ENCODE measurements at places on chromosomes 7 and 10.

DNA sequence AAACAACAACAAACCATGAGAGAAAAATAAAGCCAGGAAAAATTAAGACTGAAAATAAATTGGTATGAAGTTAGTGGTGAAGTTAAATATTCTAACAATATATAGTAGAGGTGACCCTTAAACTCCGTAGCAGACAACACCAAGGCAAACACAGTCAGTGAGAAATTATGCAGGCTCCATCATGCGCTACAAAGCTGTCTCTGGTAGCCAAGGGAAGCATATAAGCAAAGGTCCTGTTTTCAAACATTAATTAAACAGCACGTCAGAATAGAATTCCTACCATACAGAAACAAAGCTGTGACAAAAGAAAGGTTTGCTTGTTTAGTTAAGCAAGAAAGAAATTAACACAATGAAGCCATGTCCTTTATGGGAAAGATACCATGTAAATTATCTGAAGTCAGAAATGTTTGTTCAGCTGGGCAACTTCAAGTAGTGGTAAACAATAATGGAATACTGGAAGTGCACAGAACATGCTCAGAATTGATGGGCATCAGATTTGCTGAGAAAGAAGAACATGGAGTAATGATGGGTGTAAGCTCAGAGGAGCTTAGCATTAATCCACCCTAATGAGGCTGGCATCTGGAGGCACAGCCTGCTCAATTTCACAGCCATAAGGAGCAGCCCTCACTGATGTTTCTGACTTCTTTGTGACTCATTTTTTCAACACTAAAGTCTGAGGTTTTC, 75.7 kb downstream of the IGF2BP3 start:
- DNase-seq, result no peak

GRCh38 chr7:76074972-76075370, 27.1 kb downstream of the MDH2 start:
- no peak for DNase-seq

GRCh38 chr7:79692015-79692414, 238.5 kb upstream of the MAGI2 start:
- no peak for DNase-seq

DNA sequence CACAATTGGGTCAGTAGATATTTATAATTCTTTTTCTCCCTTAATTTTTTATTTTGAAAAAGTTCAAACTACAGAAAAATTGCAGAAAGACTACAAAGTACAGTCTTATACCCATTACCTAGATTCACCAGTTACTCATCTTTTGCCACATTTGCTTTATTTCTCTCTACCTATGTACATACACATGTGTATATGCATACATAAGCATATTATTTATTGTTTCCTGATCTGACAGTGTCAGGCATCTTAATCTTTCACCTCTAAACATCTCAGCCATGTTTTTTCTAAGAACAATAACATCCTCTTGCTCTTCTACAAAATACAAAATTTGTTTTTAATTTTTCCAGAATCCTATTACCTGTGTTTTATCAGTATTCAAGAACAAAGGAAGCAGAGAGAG, 68.4 kb upstream of the OIT3 start:
- DNase-seq, result no peak

- DNase-seq, result no peak
Measured at GRCh38 chr7:151322906-151323305, 18.7 kb upstream of the NUB1 start.

DNA sequence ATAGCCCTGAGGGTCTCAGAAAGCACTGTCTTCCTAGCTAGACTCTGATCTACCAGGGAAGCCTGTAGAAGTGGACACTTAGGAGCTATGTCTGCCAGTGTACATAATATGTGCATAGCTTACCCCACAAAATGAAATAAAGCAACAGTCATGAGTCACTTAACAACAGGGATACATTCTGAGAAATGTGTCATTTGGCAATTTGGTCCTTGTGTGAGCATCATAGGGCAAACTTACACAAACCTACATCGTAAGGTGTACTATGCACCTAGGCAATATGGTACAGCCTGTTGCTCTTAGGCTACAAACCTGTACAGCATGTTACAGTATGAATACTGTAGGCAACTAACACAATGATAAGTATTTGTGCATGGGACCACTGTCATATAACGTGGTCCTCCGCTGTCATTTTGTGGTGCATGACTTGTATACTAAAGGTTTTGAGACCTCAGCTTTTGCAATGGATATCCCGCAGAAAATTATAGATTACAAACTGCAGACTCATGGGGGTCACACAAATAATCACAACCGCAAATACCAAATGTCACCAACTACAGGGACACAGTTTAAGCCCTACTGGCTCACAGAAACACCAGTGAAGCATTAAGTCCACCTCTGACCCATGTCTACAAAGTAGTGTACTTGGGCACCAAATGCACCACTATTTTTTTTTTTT, 1.7 kb downstream of the URGCP start:
- no peak for DNase-seq

GRCh38 chr10:126459032-126459831, 71.0 kb upstream of the ADAM12 start:
- DNase-seq, result no peak

DNA sequence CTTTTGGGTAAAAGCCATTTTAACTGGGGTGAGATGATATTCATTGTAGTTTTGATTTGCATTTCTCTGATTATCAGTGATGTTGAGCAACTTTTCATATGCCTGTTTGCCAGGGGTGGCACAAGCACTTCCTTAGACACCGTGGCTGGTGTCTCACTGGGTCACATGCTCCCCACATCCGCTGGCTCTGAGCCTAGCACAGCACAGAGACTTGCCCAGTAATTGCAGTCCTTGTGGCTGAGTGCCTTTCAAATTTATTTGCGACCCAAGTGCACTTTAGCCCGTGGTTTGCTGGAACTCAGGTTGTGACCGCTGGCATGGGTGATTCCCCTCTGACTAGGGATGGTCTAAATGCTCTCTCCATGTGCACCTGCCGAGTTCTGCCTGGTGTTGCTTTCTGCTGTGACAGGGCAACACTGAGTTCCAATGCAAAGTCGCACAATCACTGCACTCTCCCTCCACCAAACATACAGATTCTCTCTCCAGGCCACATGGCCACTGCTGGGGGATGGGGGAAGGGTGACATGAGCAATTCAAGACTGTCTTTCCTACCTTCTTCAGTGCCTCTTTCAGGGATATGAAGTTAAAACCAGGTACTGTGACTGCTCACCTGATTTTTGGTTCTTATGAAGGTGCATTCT, 66.5 kb downstream of the ZNF277 start:
- no peak for DNase-seq

- no peak for DNase-seq
Measured at GRCh38 chr7:45599851-45600706, 25.9 kb downstream of the ADCY1 start.

DNA sequence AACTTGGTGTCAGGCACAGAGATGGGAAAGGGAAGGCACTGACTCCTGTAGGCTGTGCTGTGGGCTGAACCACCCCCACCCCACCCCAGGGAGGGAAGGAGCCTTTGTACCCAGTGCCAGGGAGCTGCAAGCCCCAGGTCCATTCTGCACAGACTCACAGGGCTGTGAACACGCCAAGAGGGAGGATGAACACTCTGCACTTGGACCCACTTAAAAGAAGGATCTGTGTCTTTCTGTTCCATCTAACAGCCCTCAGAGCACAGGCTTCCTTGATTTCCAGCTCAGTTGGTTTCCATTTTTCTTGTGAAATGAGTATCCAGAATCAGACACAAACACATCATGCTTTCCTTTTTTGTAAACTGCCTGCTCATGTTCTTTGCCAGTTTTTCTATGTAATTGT, 84.9 kb downstream of the GRB10 start:
- no peak for DNase-seq

DNA sequence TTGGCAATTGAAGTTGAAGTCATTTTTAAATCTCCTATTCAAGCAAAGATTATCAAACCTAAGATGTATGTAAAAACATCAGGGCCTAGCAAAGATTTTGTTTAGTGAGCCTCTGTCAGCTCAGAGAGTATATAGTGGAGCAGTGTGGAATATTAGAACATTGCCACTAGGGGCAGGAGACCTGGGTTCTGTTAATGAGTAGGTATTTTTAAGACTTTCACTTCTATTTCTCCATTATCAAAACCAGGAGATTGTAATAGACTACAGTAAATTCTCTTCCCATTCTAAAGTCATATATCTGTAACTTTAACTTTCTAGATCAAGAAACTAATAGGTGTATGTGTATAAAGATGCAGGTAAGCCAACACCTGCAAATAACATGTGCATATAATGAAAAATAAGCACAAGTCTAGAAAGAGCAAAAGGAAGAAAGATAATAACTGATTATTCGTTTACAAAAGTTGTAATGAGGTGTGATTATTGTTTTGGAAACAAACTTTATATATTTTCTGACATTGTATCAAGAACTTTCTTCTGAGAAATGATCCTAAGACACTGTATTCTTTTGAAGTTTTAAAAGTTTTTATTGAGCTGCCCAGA, 64.4 kb downstream of the KCND2 start:
- no peak for DNase-seq

All from substantia nigra (tissue), 51 donors.